Left forelimb (tissue), 1 donor: ENCODE measurements at places on chromosomes 12 and 14.

- no peak for DNase-seq
Observed at GRCh38 chr14:104186575-104186974, 48.2 kb downstream of the KIF26A start.

DNA sequence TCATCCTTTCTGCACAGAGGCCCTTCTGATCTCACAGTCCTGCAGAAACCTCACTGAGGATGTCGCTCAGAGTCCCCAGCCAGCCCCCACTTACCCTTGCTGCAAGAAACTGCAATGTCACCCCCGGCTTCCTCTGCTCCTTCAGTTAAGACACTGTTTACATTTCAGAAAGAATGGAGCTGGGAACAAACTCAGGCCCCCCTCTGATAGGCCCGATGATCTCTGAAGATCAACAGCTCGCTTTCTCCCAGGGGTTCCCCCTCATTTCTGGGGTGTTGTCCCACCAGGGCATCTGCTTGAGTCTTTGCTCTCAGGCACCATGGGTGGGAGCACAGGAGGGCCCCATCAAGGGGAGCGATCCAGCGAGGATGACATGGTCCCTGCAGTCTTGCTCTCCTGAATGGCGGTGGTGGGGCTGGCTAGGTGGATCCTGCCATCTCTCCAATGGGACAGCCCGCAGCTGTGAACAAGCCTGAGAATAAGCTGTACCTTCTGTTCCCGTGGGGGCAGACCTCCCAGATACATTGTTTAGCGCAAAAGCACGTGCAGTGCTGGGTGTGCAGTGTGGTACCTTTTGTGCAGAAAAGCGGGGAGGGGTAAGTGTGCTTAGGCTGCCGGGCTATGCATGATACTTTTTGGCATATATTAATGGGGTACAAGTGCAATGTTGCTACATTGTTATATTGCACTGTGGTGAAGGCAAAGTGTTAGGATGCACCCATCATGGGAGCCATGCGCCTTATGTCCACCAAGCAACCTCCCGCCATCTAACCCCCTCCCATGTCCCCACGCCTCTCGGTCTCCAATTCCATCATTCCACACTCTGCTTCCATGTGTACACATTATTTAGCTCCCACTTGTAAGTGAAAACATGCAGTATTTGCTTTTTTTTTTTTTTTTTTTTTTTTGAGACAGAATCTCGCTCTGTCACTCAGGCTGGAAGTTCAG is 6.7 kb upstream of the NCOR2 start:
- DNase-seq, result no peak

- no peak for DNase-seq
Observed at GRCh38 chr14:77043984-77044485, 15.5 kb upstream of the IRF2BPL start.

- no peak for DNase-seq
Observed at GRCh38 chr14:37023875-37024565, 148.4 kb downstream of the SLC25A21 start.

DNA sequence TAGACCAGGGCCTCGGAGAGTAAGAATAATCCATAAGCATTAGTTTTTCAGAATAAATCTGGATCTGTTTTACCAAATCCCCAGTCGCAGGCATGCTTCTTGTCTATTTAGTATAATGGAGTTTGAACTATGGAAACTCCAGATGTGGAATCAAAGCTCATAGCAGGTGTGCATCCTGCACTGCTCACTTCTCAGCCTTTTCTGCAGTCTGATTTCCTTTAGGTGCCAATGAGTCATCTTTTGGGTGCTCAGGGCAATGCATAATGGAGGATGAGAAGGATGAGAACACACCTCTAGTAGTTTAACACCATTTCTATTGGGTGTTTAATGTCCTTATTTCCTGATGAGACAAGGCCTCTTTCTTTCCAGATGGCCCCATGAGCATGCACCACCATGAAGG is 961.2 kb downstream of the TMEM121 start:
- no peak for DNase-seq

- DNase-seq, result no peak
Observed at GRCh38 chr14:91396959-91397815, 20.4 kb downstream of the CCDC88C start.

- no peak for DNase-seq
Observed at GRCh38 chr12:5856692-5857091, 88.4 kb downstream of the ANO2 start.

GRCh38 chr12:15186597-15186996 is 34.6 kb downstream of the RERG start:
- DNase-seq, result no peak

- DNase-seq, result no peak
Observed at GRCh38 chr14:94316692-94317091, 6.4 kb downstream of the SERPINA6 start.

- DNase-seq, result no peak
Observed at GRCh38 chr14:97413966-97414717, 617.0 kb downstream of the VRK1 start.

GRCh38 chr14:58769011-58769643 is 131.4 kb downstream of the DACT1 start:
- no peak for DNase-seq

GRCh38 chr12:22122359-22122758 is 76.3 kb downstream of the CMAS start:
- no peak for DNase-seq

DNA sequence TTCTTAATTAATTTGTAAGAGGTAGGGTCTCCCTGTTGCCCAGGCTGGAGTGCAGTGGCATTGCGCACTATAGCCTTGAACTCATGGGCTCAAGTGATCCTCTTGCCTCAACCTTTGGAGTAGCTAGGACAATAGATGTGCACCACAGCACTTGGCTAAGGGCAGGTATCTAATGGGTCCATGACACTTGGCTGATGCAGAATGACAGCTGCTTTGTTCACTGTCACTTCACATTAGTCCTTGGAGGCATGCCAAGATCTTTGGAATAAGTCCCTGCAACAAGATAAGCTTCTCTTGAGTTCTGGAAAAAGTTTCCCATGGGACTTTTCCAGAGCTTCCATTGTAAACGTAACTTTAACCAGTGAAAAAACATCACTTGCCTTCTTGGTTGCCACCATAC is 23.4 kb downstream of the COQ6 start:
- DNase-seq, result no peak

- no peak for DNase-seq
Observed at GRCh38 chr12:6644257-6644596, 3.0 kb downstream of the ACRBP start.

DNA sequence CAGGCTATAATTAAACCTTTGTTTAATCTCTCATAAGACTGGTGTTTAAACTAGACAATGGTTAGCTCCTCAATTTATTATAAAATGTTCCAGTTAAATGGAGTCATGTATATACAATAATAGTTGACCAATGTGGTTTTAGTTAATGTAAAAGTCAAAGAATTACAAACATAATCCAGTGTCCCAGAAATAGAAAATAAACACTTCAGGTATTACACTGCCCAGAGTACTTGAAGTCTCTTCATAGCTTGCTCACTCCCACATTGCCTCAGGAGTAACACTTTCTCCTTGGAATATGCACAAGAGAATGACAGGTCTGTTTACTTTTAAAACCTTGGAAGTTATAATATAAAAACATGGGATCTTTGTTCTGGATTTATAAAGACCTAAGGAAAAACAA is 60.5 kb downstream of the SLC38A1 start:
- no peak for DNase-seq

GRCh38 chr12:65754744-65755595 is 69.3 kb upstream of the HMGA2 start:
- no peak for DNase-seq

- no peak for DNase-seq
Observed at GRCh38 chr12:39176356-39176755, 266.6 kb downstream of the KIF21A start.

- DNase-seq, result no peak
Observed at GRCh38 chr12:11884116-11884515, 186.6 kb upstream of the BCL2L14 start.

DNA sequence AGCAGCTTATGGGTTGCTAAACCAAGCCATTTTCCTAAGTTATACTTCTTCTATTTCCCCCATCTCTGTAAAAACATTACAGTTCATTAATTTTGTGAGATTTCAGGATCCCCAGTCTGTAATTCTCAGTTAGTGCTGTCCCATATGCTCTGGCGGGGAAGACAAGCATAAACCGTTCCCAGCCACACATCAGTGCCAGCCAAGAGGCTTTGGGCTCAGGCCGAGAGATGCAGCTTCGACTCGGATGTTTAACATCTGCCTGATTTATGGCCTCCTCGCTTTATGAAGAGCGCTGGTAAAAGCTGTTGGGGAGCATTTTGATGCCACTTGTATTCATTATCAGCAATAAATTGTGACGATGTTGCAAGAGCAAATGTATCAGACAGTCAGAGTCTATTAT is 349.1 kb upstream of the CCDC196 start:
- no peak for DNase-seq

- no peak for DNase-seq
Observed at GRCh38 chr14:85622106-85622505, 92.2 kb downstream of the FLRT2 start.
